Tibial nerve (tissue), 4 donors: ENCODE measurements at places on chromosomes 1 and 21. TPM values are rescaled to one million over a fixed set of nuclear protein-coding genes. Genes with fewer than 3 reads are reported as not detected.

DNA sequence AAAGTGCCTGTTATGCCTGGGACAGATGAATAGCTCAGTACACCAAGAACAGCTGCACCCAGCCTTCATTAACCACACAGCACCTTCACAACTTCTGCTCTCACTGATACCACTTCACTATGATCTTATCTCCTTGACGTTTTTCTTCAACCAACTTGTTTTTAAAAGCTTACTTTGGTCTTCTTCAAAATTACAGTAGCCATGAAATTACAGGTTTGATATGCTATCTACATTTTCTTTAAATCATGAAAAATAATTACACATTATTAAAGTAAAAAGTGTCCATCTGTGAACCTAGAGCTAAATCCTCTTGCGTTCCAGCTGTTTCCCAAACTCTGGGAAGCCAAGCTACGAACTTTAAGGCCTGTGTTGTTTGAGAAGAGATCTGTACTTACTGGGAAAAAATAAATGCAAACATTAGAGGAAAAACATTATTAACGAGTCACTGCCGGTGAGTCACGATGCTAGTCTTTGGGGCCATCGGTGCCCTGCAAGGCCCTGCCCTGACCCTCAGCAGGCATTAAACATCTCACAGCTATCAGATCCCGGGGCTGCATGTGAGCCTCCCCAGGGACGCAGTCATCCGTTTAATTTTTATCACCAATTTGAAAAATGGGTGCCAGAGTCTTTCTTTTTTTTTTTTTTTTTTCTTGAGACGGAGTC lies 56.3 kb upstream of the GPR153 start:
- H3K36me3 ChIP-seq: no peaks in the 10 kb centered on the region
- no peaks in the 10 kb centered on the region for H3K27me3 ChIP-seq

DNA sequence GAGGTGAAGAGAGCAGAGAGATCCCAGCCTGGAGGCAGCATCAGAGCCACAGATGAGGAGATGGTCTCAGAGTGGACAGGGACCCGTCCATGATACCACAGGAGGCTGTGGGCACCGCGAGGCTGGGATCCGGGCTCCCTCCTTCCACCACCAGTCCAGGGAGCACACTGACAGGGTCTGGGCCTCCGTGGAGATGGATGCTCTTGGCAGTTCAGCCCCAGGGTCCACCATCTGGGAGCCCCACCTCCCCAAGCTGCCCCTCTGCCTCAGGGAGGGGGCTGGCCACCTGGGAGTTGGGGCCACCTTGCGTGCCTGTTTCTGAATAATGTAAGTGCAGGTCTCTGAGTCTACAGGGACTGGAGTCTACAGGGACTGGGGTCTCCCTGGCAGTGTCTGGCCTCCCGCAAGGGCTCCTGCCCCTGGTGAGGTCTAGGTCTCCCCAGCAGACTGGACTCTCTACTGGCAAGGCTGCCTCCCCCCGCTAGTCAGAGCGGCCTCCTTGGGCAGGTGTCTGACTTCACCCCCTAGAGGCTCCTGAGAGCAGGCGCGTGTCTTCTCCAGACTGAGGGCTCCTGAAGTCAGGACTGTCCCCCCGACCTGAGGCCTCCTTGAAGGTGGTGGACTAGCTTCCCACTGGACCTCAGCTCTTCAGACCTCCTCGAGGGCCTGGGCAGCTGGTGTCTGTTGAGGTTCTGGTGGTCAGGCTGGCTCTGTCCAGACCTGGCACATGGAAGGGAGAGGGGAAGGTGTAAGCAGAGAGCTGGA lies 218.5 kb downstream of the PTPRU start:
- no peak overlapping the region for H3K4me3 ChIP-seq
- H3K36me3 ChIP-seq: no peaks in the 10 kb centered on the region
- no peaks in the 10 kb centered on the region for H3K27me3 ChIP-seq
- H3K4me1 ChIP-seq: no peaks in the 10 kb centered on the region

- peaks cover 23% of the 10 kb centered on the region for H3K4me1 ChIP-seq
- H3K27ac ChIP-seq: peak overlapping the region; percentile 81
- H3K27me3 ChIP-seq: no peaks in the 10 kb centered on the region
- H3K4me3 ChIP-seq: peak overlapping the region; percentile 82
- no peak for DNase-seq
These were observed 871 bp upstream of the PSMA5 start for GRCh38 chr1:109427171-109427467.

DNA sequence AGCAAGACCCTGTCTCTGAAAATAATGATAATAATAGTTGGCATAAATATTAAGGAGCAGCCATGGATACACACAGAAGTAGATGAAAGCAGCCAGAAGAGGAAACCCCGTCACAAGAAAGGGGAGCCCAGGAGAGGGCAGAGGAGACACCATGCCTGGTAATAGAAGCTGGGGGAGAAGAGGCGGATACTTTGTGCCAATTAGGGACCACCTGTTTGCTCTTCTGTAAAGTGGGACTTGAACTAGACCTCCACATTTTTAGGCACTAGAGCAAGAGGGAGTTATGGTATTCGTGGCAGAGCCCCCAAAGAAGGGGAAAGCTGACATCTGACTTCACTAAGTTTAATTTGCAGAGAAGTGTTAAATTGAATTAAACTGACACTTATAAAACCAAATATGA lies 12.5 kb downstream of the CELA2B start:
- H3K27me3 ChIP-seq: no peaks in the 10 kb centered on the region
- H3K27ac ChIP-seq: no peak overlapping the region
- no peaks in the 10 kb centered on the region for H3K4me1 ChIP-seq
- H3K4me3 ChIP-seq: no peak overlapping the region
- DNase-seq: no peak
- no peaks in the 10 kb centered on the region for H3K36me3 ChIP-seq

- H3K4me1 ChIP-seq: peaks cover 49% of the 10 kb centered on the region
- H3K36me3 ChIP-seq: peaks cover under 1% of the 10 kb centered on the region
- H3K27me3 ChIP-seq: no peaks in the 10 kb centered on the region
- peak overlapping the region; percentile 10 for H3K4me3 ChIP-seq
- H3K27ac ChIP-seq: peak overlapping the region; percentile 99
These were observed 1.4 kb downstream of the BCL10 start for GRCh38 chr1:85274969-85275453.

DNA sequence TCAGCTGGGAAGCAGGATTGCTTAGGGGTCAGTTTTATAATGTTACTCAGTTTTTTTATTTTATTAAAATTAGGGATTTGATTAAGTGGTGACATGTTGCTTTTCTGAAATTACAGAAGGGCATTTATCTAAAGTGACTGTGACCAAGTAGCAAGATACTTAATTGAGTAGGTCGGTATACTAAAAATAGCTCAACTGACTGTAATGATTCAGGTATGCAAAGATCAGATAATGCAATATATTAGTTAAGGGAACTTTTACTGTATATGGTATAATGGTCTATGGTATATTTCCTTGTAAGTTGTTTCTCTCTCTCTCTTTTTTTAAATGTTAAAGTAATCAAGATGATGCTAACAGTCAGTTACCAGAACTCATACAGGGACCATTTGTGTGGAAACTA lies 26.2 kb downstream of the RLF start:
- DNase-seq: no peak
- H3K27me3 ChIP-seq: no peaks in the 10 kb centered on the region
- H3K36me3 ChIP-seq: no peaks in the 10 kb centered on the region
- peaks cover 18% of the 10 kb centered on the region for H3K4me1 ChIP-seq
- no peak overlapping the region for H3K27ac ChIP-seq

The SPATA46 gene
- not detected for total RNA-seq

The RGS16 gene
- 1.1 TPM for total RNA-seq

The PGLYRP3 gene
- not detected for total RNA-seq

The TMOD4 gene
- not detected for total RNA-seq
